Hematopoietic multipotent progenitor cell (in vitro differentiated cells): ENCODE measurements at places on chromosomes 12 and 14.

DNA sequence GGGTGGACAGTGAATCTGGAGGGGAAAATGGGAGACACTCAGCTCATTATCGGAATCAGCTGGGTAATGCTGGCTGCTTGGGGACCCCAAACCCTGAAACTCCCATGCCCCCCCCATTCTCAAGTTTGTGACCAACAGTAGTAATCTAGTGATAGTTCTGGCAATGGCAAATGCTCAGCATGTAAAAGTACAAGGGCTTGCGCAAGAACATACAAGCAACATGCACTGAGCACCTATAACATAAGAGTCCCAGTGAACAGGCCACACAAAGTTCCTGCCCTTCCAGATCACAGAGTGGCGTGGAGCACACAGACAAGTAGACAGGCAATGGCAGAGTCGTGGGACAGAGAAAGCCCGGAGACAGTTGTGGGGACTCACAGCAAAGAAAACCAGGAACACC lies 407.9 kb downstream of the MED13L start:
- no peak for DNase-seq

GRCh38 chr12:42161529-42161928 lies 16.9 kb upstream of the GXYLT1 start:
- no peak for DNase-seq

DNA sequence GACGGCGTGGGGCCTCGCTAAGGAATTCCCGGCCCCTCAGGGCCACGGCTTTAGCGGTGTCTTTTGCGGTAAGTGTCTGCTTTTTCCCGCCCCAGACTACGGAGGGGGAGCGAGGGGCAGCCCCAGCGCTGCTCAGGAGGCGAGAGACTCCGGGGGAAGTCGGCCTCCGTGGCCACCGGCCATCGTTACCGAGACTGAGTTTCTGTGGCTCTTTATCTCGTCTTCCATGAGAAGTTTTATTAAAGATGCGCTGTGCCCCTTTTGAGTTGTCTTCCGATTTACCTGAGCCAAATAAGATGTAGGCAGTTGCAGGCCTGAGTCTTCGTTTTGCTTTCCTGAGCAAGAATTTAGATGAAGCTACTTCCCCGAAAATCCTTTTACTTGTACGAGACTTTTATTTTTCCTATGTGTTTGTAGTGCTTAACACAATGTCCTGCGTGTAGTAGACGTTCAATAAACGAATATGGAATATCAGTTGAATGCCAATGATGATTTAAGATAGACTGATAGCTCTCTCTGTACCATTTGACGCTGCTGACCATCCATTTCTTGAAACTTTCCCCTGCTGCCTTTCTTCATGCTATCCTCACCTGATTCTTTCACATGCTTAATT lies 462 bp downstream of the SRP54 start:
- DNase-seq, result no peak

- no peak for DNase-seq
These were observed 8.9 kb upstream of the LIN7A start for GRCh38 chr12:80946591-80946990.

GRCh38 chr12:93911396-93911795 lies 234.2 kb downstream of the CRADD start:
- DNase-seq, result no peak

- no peak for DNase-seq
These were observed 30.3 kb upstream of the KLRF1 start for GRCh38 chr12:9796971-9797370.

GRCh38 chr12:53728206-53728605 lies 954 bp upstream of the CALCOCO1 start:
- DNase-seq, result no peak

- DNase-seq, result peak; percentile 27
These were observed 48.0 kb downstream of the SLC17A8 start for GRCh38 chr12:100404769-100405407.

GRCh38 chr12:92191061-92191460 lies 45.4 kb upstream of the BTG1 start:
- DNase-seq, result no peak

DNA sequence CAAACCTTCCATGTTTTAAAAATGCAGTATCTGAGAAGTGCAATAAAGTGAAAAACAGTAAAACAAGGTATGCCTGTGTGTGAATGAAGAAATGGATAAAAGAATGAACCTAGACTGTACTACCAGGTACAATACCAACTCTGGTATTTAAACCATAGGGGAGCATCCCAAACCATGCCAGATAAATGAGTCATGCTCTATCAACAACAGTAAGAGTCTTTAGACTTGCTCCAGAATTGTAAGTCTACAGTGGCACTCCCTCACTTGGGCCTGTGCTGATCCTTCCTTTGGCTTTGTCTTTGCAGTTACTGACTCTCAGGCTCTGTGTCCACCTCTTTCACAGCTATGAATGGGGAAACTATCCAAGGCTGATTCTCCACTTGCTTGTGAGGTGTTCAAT lies 38.1 kb downstream of the BBS10 start:
- no peak for DNase-seq

- DNase-seq, result no peak
These were observed 742.0 kb downstream of the GALC start for GRCh38 chr14:87251011-87251410.

DNA sequence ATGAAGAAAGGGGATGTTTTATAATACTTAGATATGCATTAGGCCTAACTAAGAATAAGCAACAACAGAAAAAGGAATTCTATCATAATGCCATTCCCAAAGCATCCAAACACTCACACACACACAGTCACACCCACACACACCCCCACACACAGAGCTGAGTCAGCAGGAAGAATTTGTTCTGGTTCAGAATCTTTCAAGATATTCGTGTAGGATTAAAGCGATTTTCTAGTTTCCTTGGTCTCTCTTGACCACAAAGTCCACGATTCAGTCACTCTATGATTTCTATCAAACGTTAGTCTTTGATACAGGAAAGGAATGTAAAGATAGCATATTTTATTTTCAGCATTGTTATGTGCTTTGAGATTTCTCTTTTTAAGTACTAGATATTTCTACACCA lies 382.6 kb upstream of the DCN start:
- DNase-seq, result no peak

DNA sequence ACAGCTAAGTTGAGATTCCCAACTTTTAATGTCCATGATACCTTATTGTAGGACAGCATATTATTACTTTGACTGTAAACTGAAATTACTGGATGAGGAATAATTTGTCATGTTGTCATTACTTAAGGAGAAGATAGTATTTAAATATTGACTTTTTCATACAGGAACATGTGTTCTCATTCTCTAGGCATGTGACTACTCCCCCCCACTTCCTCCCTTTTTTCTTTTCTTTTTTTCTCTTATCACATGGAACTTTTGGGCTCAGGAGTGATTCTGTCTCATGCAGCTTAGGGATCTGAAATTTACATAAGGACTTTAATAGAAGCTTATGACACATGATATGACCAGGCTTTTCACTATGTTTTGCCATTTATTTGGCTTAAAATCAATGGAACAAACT lies 127.7 kb upstream of the SLCO1C1 start:
- no peak for DNase-seq

DNA sequence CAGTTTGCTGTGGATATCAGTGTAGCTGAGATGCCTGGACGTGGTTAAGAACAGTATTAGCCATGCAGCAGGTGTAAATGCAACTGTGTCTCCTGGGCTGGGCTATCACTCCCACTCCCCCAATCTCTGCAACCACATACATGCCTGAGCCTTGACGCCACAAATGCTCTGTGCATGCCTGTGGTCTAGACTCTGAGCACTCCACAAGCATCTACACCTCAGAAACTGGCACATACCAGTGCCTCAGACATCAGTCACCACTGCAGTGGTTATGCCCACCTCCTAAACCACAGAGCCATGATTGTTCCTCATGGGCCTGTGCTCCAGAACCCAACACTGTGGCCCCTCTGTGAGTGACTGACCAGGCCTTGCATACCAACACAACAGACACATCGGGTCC lies 226.8 kb upstream of the ALG10 start:
- DNase-seq, result no peak

DNA sequence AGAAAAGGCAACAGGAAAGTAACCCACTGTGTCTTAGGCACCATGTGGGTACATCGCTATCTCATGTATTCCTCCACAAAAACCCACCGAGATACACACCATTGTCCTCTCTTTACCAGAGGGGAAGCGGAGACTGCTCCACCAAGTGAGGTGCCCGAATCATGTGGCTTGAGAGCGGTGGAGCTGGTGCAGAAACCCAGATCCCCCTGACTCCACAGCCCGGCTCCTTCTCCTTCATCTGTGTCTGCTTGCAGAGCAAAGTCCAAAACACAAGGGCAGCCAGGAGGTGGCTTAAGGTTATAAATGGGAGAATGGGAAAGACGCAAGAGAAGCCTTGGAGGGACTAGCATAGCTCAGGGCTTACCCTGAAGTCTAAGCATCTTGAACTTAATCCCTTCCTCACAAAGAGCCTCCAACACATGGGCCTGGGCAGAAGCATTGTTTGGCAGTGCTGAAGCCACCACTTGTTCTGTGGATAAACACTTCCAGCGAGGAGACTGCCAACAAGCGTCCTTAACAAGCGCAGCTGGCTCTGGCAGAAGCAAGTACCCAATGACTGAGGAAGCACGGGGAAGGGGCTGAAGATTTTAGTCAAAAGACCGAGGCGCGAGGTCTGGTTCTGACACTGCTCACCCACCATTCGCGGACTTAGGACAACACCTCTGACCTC lies 83.0 kb downstream of the TTC7B start:
- DNase-seq, result no peak

DNA sequence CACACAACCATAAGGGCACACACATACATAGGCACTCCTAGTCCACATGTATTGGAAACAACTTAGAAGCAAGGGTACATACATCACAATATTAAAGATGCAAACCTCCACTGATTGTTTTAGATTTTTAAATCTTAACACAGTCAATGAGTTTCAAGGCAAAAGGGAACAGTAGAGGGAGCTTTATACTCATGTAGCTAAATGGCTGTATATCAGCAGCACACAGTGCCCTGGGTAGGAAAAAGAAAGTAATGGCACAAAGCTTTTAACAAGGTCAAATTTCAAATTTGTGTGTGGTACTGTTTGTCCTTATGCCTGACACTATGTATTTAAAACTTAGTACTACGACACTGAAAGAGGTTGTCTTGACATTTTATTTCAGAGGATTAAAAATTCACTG lies 262.0 kb downstream of the MED13L start:
- DNase-seq, result peak; percentile 35

DNA sequence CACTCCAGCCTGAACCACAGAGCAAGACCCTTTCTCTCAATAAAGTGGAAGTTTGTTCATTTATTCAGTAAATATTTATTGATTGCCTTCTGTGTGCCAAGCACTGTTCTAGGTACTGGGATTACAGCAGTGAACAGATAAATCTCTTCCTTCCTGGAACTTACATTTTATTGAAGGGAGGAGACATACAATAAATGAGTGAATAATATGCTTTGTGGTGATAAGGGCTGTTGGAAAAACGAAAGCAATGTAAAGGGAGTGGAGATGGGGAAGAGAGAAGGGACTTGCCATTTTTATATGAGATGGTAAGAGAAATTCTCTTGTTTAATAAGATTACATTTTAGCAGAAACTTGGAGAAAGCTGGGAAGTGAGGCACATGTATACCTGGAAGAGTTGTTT lies 1.6 kb downstream of the GSKIP start:
- no peak for DNase-seq

DNA sequence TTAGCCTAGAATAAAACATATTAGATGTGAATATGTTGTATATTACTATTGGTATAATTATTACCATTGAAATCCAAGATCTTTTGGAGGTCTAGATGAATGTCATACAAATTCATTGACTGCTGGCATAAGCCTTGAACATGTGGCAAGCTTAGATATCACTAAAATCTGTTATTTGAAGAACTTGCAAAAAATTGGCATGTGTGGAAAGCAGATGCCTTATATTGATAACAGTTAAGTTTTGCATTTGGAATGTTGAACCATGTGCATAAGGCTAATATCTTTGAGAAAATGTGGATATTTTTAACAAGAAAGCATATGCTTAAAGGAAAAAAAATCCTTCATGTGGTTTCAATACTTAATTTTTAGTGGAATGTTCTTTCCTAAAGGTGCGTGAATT lies 203.6 kb upstream of the PRICKLE1 start:
- DNase-seq, result no peak

DNA sequence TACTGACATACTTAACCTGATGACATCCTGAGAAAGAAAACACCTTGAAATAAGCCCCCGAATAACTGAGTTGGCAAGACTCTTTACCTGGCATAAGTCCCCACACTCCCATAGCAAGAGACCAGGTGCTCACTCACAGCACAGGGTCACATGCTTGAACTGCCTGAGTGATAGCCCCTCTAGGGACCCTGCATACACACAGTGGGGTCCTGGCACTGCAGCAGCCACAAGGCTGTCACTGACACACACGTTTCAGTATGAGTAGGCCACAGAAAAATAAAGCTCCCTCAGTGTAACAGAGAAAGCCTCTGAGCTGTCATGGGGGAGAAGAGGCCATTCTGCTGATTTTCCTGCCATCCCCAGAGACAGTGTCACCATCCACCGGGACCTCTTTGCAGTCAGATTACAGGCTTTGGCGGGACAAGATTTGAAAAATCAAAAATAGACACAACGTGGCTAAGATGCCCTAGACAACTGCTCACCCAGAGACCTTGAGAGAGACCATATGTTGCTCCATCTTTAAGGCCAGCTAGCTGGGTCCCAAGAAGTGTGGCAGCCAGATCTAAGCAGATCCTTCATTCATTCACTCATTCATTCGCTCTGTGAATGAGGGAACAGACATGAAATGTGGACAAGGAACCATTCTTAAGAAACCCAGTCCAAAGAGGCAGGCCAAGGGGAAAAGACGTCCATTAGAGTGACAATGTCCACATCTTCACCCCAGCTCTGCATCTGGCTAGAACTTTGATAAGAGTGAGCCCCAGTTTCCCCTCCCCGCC lies 1.6 kb downstream of the SCARB1 start:
- DNase-seq, result no peak

DNA sequence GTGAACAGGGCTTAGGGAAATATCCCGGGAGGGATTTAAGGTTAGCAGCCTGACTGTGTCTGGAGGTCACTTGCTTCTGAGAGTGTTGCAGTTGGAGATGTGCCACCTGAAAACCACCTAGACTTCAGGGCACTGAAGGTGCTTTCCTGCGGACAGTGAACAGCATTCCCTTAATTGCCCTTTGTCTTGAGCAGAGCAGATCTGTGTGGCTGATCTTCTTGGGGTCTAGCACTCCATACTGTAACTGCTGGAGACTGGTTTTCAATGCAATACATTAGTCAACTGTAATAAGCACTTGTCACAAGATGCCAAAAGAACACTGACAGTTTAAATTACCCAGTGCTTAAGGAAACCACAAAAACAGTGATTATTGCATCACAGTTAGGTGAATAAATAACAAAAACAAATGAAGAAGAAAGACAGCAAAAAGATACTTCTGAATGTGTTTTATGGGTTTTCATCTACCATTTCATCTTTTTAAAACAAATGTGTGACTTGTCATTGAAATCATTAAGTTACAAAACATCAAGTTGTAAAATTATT lies 111.8 kb downstream of the PRIMA1 start:
- no peak for DNase-seq

GRCh38 chr14:45083617-45083975 lies 320 bp upstream of the PRPF39 start:
- no peak for DNase-seq

DNA sequence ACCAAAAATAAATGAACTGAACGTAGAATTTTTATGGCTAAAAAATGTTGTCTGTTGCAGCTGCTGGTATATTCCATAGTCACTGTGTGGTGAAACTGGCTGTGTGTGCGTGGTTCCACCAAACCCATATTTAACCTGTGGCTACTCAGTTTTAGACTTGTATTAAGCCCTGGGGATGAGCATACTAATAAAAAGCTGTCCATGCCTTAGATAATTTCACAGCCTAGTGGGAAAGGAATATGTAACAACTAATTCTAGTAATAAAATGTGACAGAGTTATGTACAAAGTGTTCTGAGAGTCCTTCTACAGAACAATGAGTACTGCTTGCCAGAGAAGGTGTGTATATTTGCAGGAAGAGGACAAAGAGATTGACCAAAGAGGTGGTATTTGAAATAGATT lies 125.5 kb downstream of the TMTC3 start:
- DNase-seq, result no peak
